Putamen (tissue), 1 donor: ENCODE measurements at places on chromosomes 7 and 10.

GRCh38 chr7:3138997-3139396 lies 95.3 kb upstream of the CARD11 start:
- DNase-seq = no peak

DNA sequence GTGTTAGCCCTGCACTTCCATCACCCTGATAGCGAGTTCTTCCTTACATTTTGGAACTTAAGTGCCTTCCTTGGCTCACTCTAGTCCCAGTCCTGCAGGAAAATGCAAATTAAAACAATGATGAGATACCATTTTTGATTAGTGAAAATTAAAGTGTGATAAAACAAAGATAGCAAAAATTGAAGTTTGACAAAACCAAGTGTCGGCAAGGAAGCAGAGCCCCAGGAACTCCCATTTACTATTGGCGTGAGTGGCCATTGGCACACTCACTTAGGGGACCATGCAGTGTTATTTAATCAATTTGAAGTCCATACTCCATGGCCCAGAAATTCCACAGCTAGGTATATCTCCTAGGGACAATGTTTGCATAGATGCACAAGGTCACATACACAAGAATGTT lies 28.4 kb downstream of the LAMB4 start:
- no peak for DNase-seq

DNA sequence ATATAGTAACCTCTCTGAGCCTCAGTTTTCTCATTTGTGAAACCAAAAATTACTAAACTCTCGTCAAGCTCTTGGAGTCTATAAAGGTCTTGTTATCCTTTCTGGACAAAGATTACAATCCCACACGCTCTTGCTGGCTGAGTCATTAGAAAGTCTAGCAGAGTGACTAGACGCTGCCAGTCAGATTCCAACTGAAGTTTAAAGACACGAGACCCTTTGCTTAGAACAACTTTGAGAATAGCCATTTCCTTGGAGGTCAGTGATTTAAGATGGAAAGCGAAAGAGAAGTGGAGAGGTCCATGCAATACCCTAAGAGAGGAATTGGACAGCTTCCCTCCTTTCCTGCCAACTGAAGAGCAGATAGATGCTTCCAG lies 119.5 kb downstream of the APBB1IP start:
- DNase-seq = no peak

DNA sequence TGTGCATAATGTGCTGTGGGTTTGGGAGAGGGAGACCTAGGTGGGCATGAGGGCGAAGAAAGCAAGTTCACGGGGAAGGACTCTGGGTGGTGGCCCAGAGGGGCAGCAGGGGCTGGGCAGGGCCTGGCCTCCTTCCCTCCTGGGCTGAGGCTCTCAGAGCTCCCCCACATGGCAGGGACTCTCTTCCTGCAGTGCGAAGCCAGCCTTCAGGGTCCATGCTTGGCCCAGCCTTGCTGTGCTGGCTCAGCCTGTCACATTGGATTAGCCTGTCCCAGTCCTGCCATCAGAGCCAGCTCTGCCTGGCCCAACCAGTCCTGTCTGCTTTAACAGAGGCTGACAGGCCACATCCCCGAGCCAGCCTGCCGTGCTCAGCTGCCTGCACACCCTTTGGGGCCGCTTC lies 20.4 kb upstream of the ZNF488 start:
- DNase-seq = no peak

GRCh38 chr7:81339946-81340345 lies 421.1 kb upstream of the SEMA3C start:
- DNase-seq = no peak

DNA sequence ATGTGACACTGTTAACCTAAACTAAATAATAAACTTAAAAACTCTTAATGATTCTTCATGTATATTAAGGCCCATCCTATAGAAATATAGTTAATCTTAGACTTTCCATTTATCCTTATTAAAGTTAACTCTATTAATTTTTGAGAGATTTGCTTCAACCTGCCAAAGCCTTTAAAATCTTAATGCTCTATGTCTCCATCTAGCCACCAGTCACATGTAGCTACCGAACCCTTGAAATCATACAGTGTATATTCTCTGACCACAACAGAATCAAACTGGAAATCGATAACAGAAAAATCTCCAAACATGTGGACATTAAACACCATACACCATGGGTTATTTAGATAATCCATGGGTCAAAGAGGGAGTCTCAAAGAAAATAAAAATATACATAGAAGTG lies 51.9 kb downstream of the ASZ1 start:
- no peak for DNase-seq

- no peak for DNase-seq
Observed at GRCh38 chr7:139661903-139662302, 115.9 kb downstream of the HIPK2 start.

DNA sequence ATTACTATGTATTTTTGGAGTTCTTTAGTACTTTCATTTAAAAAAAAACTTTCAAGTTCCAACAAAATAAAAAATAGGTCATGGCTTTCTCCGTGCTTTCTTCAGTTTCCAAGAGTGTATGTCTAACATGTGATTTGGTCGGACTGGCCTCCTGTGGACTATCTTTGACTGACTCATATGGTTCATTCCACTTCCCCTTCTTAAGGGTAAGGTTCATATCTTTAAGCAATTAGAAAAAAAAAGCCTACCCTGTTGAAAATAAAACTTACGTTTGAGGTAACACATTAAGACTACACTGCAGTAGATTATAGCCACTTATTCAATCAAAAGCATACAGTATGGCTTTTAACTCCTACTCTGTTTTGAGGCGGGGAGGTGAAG lies 112.8 kb upstream of the AHR start:
- peak; percentile 2 for DNase-seq

DNA sequence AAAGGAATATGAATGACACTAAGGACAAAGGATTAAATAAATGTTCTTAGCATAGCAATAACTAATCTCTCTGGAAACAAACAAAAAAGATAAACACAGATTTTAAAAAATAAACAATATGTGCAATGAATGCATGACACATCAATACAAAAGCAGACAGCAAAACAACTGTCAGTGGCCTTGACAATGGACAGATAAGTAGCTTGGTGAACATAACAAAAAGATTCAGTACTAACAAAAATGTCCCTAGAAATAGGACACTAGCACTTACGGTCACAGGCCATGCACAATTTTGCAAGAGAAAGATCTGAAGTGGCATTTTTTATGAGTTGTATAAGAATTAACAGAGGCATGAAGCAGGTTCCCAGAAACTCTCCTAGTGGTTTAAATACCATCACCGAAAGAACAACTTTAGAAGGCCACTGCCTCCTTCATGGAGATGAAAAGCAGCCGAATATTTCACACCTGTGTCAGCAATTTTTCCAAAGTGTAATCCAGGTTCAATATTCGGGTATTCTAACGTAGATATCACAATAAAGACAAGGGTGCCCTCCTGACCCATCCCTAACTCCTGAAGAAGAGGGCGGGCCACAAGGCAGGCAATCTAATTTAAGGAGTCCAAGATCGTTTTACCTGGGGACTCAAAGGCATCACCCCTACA lies 231.3 kb upstream of the MKLN1 start:
- DNase-seq = no peak
